ENCODE measurements at places on chromosomes 3 and 15. TPM values are rescaled to one million over a fixed set of nuclear protein-coding genes. Genes with fewer than 3 reads are reported as not detected.
A peak's percentile ranks its signal among the peaks of the same experiment; 100 is the strongest.

GRCh38 chr3:191476066-191476772 is 15.3 kb downstream of the PYDC2 start:
- peak; percentile 8 for DNase-seq

- no peak for DNase-seq
These were observed 214.0 kb upstream of the RARB start for GRCh38 chr3:25214034-25214433.

GRCh38 chr3:194481103-194481502 is 5.7 kb downstream of the ATP13A3 start:
- DNase-seq: peak; percentile 78

- DNase-seq: no peak
These were observed 4.2 kb downstream of the PLCL2 start for GRCh38 chr3:16888785-16889607.

DNA sequence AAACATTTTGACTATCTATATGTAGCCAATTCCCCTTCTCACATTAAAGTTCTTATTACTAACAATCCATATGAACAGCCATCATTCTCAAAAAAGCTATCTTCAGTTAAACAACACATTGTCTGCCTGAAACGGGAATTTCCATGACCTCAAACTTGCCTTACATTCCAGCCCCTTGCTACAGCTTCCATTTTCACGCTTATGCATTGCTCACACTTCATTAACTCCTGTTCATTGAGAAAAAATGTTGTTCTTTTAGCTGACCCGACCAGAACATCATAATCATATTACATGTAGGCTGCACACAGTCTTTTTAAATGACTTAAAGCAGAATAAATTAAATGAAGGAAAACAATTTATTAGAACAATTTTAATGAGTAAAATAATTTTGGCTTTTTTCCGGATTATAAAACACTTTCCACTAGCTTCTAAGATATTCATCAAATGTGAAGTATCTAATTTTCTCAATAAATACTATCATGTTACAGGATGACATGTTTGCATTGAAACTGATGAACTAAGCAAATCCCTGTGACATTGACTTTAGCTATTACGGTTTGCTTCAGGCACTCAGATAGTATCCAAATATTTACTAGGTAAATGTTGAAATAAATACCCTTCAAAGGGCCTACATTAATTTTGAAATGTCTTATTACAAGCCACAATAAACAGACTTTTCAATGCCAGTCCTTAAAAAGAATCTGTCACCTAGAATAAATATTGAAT is 49.9 kb downstream of the P3H2 start:
- DNase-seq: peak; percentile 95

DNA sequence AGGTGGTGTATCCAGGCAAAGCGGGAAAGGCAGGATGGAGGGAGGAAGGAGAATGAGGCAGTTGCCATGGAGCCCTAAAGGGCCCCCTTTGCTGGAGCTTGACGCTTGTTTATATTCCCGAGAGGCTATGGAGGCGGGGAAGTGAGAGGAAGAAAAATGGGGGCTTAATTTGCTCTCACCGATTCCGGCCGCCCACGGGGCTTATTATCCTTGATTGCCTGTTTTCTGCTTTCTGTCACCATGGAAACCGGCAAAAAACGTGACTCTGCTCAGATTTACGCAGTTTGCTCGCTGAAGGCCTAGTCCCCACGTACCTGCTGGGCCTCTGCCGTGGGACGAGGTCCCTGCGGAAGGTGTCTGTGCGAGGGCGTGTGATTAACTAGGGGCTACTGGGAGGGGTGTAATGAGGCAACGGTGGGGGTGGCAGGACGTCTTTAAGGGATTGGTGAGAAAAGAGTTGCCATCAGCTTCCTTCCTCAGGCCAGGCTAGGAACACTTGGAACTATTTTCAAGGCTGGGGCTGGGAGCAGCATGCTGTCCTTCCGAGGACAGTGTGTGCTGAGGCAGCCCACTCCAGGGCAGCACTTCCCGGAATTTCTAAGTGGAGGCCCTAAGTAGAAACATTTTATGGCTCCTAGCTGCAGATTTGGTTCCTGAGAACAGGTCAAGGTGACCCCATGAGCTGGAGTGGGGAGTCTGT is 110.8 kb upstream of the NDN start:
- no peak for DNase-seq

DNA sequence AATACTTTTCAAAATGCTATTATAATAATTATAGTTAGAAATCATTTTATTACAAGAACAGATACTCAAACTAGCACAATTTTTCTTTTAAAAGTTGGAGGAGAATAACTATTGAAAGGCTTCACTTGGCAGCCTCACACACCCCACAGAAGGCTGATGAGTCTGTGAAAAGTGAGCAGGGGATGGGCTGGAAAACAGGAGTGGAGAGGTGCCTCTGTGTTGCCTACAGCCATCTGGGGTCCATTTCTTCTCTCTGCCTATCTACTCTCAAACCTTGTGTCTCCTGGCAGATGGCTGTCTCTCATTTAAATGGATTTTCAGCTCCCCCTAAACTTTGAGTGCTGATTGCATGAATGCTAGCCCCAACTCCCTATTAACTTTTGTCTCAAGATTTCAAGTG is 230.8 kb downstream of the CLSTN2 start:
- no peak for DNase-seq

- DNase-seq: peak; percentile 54
These were observed 472.3 kb upstream of the CBLB start for GRCh38 chr3:106341087-106341486.

DNA sequence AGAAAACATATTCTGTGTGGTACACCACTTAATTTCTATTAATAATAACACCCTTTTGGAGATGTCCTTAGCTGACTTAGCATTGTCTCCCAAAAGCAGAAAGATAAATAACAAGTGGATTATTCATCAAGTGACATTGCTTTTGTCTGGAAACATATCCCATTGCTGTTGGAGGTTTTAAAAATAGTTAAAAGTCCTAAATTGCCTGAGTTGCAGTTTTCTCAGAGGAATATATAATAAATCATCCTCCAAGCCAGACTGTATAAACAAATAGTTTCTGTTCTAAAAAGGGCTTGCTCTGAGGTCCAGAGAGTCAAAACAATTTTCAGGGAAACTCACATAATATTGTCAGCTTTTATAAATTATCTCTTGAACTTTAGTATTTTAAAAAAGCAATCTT is 60.4 kb upstream of the CD96 start:
- DNase-seq: peak; percentile 64

GRCh38 chr3:190326361-190326760 is 4.1 kb upstream of the CLDN1 start:
- DNase-seq: peak; percentile 11

- no peak for DNase-seq
These were observed 6.8 kb downstream of the NEIL1 start for GRCh38 chr15:75353604-75354003.

GRCh38 chr3:36244728-36245127 is 135.6 kb upstream of the STAC start:
- DNase-seq: no peak

MGLL gene
- 60.1 TPM for total RNA-seq

C2CD4A gene
- total RNA-seq: not detected

DYNLT2B gene
- total RNA-seq: 9.1 TPM

ST3GAL6 gene
- 2.6 TPM for total RNA-seq

GOLGA8T gene
- 0.26 TPM for total RNA-seq

CHST14 gene
- 6.7 TPM for total RNA-seq

SELENOK gene
- 21.3 TPM for total RNA-seq

PATL2 gene
- total RNA-seq: 1.3 TPM

SPTSSB gene
- total RNA-seq: not detected

ITIH3 gene
- total RNA-seq: 0.17 TPM

CSTA gene
- total RNA-seq: 7.9 TPM
